ENCODE measurements at places on chromosomes 6 and 20.

DNA sequence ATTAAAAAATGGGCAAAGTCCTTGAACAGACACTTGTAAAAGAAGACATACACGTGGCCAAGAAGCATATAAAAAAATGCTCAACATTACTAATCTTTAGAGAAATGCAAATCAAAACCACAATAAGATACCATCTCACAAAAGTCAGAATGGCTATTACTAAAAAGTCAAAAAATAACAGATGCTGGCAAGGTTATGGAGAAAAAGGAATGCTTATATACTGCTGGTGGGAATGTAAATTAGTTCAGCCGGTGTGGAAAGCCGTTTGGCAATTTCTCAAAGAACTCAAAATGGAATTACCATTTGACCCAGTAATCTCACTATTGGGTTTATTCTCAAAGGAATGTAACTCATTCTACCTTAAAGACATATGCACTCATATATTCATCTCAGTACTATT, 166.6 kb downstream of the KHDC1L start:
- DNase-seq = no peak

DNA sequence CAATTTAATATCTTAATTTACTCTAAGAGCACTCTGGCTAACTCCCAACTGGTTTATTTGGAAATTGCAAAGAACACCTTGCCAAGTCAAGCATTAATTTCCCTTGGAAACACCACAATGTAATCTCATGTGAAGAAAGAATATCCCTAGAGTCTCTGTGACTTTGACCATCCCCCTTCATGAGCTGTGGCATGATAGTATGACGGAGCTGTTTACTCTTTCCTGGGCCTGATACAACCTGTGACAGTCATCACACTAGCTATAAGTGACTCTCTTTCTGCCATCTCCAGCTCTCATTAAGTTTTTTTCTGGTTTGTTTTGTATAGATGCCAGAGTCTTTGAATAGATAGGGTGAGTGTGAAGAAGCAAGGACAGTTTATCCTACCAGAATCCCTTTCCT, 470.3 kb upstream of the JARID2 start:
- no peak for DNase-seq

DNA sequence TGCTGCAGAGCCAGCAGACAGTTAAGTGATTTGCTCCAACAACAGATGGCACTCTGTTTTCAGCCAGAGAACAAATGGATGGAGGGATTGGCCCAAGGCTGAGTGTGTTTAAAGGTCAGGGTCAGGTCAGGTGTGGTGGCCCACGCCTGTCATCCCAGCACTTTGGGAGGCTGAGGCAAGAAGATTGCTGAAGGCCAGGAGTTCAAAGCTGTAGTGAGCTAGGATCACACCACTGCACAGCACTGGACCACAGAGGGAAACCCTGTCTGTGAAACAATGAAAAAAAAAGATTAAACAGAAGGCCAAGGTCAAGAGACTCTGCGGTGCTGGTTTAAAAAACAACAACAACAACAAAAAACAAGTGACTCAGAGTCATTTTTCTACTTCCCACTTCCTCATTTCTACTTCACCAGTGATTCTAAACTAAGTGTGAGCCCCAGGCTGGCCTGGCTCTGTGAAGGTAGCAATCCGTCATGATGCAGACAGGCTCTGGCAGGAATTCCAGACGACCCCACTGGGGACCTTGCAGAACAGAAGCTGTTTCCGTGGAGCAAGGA, 42.5 kb upstream of the ARMC2 start:
- DNase-seq = no peak

DNA sequence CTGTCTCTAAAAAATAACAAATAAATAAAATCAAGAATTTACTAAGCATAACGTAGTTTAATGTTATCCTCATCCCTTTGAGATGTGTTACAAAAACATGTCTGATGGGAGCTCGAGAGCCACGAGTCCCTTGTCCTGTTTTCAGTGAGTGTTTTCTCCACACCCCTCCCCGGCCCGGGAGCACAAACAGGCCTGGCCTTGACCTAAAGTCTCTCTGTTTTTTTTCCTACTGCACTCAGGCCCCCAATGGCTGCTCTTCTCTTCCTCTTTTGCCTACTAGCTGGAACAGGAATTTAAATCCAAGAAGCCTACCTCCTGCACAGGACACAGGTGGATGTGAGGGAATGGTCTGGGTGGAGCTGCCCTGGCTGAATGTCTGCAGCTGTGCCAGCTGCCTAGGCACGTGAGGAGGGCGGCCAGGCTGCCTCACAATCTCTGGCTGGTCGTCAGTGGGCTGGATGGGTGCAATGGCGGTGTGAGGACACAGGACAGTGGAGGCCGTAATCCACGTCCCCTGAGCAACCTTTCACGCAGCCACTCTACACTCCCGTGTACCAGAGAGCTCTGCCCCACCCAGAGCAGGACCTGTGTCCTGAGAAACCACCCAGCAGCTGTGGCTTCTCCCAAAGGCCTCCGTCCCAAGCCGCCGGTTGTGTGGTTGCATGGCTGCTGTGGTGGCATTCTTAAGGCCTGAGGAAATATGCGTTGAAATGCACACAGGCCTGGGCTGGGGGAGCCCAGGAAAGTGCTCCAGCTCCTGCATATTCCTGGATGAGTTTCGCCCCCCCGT, 117.5 kb downstream of the FAM120B start:
- DNase-seq = no peak

- no peak for DNase-seq
Observed at GRCh38 chr6:16766836-16767745, 5.8 kb upstream of the ATXN1 start.

DNA sequence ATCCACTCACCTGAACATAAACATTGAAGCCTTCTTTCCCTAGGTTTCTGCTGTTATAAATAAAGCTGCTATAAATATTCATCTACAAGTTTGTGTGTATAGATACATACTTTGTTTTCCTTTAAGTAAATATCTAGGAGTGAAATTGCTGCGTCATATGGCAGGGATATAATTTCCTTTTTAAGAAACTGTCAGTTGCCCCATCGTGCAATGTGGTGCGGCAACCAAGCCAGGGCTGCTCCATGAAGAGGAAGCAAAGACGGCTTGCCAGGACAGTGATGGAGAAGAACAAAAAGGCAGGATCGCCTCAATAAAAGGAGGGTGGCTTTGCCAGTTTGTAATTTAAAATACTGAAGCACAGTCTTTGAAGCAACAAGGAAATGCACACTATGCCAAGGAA, 36.6 kb downstream of the CITED2 start:
- DNase-seq = no peak

GRCh38 chr6:135296715-135297114, 115.6 kb downstream of the MYB start:
- DNase-seq = no peak

GRCh38 chr6:157273756-157274470, 49.4 kb downstream of the TMEM242 start:
- no peak for DNase-seq

- DNase-seq = no peak
Observed at GRCh38 chr20:53625311-53626129, 31.9 kb upstream of the ZNF217 start.

DNA sequence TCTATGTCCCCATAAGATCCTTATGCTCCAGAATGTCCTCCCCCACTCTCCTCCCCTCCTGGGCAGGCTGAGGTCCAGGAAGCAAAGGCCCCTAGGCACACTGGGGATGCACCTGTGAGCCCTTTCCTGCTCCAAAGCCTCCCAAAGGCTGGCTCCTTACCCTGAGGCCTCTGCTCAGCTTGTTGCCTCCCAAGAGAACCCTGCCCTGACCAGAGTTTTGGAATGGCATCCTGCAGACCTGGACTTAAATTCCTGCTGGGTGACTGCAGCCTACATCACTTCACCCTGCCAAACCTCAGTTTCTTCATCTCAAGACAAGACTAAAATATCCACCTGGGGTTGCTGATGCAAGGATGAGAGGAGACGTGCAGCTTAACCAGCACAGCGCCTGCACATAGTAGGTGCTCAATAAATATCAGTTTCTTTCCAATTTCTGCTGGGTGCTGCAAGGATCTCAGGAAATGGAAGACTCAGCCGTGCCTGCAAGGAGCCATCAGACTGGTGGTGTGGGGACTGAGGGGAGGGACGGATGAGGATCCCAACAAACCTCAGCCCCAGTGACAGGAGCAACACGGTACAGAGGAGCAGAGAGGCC, 2.1 kb upstream of the LBP start:
- no peak for DNase-seq

DNA sequence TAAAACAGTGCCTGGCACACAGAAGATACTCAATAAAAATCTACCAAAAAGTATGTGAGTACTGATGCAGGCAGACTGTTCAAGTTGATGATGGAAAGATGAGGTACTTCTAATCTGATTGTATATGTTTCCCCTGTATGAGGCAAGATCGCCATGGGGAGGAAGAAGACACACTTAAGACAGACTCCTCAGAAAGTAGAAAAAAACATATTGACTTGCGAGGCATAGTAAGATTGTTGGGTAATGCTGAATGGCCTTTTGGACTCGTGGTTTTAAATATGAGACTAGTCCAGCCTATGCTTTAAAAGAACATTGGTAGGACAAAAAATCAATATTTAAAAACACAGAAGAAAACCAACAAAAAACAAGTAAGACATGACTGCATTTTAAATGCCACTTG, 72.6 kb downstream of the SHPRH start:
- no peak for DNase-seq
